ENCODE measurements at places on chromosomes 16 and 17.
A peak's percentile ranks its signal among the peaks of the same experiment; 100 is the strongest.

GRCh38 chr17:64216338-64217248, 46.5 kb downstream of the TEX2 start:
- DNase-seq = no peak

DNA sequence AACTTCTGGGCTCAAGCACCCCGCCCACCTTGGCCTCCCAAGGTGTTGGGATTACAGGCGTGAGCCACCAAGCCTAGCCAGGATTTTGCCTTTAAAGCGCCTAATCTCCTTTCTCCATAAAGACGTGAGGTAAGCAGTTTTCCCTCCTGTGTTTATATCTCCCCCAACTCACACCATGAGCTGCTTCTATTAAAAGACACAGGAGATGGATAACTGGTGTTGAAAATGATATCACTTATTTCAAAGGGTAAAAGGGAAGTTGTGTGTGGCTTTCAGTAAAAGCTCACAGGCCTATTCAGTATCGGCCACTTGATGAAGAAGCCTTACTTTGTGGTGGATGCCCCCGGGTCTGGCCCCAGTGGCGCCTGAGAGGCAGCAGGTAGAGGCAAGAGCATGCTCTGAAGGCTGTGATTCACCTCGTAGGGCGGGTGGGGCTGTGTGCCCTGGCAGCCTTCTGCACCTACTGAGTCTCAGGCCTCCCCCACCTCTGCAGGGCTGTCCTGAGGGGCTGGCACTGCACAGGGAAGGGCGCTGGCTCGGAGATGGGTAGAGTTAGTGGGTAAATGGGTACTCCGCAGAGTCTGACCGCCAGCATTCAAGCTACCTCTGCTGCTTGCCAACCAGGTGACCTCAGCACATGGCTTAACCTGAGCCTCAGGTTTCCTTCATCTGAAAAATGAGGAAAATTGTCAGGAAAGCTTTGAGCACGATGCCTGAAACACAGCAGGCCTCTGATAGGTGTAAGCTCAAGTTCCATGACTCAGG, 146.8 kb downstream of the CLEC16A start:
- no peak for DNase-seq

DNA sequence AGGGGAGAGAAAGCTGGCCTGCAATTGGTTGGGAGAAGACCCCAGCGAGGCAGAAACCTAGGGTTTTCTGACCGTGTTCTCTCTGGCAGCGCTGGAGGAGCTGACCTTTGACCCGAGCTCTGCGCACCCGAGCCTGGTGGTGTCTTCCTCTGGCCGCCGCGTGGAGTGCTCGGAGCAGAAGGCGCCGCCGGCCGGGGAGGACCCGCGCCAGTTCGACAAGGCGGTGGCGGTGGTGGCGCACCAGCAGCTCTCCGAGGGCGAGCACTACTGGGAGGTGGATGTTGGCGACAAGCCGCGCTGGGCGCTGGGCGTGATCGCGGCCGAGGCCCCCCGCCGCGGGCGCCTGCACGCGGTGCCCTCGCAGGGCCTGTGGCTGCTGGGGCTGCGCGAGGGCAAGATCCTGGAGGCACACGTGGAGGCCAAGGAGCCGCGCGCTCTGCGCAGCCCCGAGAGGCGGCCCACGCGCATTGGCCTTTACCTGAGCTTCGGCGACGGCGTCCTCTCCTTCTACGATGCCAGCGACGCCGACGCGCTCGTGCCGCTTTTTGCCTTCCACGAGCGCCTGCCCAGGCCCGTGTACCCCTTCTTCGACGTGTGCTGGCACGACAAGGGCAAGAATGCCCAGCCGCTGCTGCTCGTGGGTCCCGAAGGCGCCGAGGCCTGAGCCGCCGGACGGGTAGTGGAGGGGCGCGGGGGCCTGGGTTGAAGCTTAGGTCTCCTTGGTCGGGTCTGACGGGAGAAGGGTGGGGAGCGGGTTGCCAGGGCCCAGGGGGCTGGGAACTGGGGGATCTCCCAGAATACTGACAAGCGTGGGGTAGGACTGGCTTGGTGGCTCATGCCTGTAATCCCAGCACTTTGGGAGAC, 7.4 kb upstream of the PYDC1 start:
- no peak for DNase-seq

DNA sequence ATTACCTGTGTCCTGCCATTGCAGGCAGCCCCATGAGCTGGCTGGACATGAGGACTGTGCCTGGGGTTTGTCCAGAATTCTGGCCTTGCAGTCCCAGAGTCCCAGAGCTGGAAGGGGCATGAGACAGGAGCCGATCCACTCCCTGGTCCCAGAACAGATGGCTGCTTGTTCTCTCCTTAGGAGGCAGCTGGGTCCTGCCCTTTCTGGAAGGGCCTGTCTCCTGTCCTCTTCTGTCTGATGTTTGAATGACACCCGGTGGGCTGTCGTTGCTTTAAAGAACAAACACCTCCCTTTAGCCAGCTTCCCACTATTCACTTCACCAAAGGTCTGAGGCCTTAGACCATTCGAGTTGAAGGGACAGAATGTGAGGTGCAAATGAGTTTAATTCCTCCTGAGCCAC, 63.8 kb downstream of the RAP1GAP2 start:
- no peak for DNase-seq

GRCh38 chr16:52580488-52580887, 33.5 kb upstream of the TOX3 start:
- no peak for DNase-seq

DNA sequence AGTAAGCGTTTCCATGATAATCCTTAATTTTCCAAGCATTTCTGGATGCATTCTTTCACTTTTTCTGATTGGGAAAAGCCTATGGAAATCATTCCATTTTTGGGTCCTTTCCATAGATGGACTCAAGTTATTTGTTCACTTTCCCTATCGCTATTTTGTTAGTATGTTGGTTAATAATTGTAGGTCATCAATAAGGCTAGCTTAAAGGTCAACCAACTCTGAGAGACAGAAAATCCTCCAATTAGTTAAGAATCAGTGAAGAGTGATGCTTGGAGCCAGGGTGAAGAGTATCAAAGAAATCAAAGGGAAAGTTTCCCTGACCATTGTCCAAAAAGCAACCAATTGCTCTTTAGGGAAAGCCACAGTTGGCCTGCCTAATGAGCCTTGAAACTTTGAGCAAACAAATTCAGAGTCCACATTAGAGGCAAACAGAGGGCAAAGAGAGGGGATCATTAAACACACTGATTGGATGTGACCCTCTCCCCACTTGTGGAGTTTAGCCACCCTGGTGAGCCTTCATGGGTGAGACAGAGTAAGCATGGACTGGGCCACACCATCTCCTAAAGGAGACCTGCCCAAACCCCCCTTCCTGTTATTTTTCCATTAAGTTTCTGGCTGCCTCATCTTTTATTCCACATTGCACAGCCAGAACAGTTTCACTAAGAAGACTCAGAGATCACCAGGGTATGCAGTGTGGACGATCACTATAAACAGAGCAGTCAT, 133.4 kb upstream of the DYNLRB2 start:
- no peak for DNase-seq

DNA sequence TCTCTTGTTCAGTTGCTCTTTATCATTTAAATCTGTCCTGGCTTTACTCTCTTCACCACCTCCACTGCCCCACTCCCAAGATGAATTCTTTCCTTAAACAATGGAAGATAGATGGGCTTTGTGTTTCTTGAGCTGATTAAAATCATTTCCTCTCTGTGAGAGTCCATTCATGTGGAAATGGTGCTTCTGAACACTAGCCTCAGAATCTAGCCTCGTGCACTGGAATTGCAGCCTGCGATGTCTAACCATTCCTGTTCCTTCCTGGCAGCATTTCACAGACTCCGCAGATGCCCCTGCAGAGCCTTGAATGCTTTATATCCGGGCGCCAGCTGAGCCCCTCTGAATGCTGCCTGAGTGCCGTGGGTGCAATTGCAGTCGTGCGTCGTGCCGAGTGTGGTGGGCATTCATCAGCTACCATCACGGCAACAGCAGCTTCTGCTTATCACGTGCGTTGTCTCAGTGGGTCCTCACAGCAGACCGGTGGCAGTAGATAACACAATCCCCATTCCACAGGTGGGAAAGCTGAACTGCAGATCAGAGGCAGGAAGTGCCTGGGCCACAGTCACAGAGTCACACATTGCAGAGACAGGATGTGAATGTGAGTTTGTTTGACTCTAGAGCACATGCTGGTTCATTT, 172.8 kb upstream of the WSCD1 start:
- DNase-seq = no peak

DNA sequence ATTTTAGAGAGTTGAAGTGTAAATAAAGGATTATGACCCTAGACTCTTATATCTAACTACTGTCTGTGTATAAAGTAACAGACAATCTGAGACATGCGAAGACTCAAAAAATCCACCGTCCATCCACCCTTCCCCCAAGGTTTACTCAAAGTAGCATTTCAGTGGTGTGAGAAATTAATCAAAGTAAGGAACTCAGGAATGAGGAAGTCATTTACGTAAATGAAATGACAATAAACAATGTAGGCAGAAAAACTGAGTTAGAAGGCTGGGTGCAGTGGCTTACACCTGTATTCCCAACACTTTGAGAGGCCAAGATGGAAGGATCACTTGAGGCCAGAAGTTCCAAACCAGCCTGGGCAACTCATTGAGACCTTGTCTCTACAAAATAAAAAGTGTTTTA, 19.8 kb upstream of the NTN1 start:
- DNase-seq = no peak

GRCh38 chr17:27339836-27340550, 46.1 kb downstream of the WSB1 start:
- DNase-seq = no peak

- DNase-seq = peak; percentile 17
These were observed 465.9 kb upstream of the ERCC4 start for GRCh38 chr16:13453938-13454553.

GRCh38 chr17:74199306-74200092, 4.0 kb upstream of the RPL38 start:
- peak; percentile 77 for DNase-seq

DNA sequence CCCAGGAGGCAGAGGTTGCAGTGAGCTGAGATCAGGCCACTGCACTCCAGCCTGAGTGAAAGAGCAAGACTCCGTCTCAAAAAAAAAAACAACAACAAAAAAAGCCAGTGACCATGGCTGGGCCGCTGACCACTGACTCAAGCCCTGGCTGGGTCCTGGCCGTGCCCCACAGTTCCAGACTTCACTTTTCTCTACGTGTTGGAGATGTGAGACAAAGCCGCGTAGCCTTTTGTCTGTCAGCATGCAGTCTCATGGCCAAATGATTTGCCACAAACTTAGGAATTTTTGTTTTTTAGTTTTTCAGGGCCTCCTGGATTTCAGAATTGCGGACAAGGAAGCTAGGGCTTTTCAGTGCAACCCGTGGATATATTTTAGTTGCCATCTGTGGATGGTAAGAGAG, 89.3 kb upstream of the CIBAR2 start:
- no peak for DNase-seq

- no peak for DNase-seq
These were observed 70.1 kb downstream of the ABCC1 start for GRCh38 chr16:16019488-16019887.

GRCh38 chr17:16991349-16992009, 19.6 kb upstream of the TNFRSF13B start:
- DNase-seq = peak; percentile 84

DNA sequence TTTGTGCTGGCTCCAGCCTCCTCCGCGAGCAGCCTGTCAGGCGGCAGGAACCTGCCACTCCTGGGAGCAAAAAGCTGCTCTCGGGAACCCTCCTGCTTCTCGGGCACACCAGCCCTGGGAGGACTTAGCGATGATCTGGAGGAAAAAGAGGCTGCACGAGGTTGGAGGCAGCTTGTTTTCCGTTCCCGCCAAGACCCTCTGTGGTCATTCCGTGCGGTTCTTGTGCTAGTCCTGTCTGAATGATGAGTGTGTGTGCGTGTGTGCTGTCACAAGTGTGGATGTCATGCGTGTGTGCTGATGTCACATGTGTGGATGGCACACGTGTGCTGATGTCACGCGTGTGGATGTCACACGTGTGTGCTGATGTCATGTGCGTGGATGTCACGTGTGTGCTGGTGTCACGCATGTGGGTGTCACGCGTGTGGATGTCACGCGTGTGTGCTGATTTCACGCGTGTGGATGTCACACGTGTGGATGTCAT, 150.0 kb downstream of the NPIPB11 start:
- DNase-seq = no peak

DNA sequence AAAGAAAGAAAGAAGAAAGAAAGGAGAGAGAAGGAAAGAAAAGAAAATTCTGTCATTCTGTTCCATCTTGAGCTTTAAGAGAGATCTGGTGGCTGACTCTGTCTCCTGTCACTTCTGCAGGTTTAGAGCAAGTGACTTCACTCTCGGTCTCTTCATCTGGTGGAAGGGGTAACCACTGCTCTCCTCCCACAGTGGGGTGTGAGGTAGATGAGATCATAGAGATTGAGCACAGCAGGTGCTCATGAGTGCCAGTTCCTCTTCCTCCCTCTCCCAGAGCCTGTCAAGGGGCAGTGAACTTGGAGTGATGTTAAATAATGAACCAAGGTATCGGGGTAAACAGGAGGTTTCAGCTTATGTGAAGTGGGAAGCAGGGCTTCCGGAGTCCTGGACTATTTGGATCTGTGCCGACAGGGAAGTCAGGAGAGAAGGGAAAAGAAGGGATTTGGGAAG, 47.7 kb downstream of the BEAN1 start:
- DNase-seq = peak; percentile 32

DNA sequence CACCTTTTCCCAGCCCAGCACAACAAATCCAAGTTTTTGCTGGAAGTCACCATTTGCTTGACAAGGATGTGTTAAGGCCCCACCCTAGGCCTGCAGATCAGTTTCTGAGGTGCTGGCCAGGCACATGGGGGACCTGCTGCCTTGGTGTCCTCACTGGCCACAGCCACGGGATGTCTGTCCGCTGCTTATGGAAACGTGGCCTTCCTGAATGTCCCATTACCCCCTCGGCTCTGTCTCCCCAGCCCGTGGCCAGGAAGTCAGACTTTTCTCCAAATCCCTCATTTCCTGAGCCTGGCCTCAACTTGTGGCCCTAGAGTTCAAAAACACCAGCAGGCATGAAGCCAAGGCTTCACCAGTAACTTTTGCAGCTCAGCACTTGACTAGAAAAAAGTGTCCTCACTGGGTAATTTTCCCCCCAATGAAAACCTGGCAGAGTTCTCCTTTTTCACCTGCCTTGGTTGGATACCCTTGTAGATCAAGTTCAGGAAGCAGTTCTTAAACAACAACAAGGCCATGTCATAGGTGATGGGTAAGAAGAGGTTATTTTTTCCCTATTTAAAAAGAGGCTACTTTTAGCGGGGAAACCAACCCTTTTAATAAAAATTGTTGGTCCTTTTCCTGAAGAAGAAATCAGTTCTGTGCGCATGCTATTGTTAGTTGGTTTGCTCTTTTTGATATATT, 80.8 kb downstream of the SOCS1 start:
- no peak for DNase-seq

- no peak for DNase-seq
These were observed 62.4 kb downstream of the CNGB1 start for GRCh38 chr16:57908409-57908987.

DNA sequence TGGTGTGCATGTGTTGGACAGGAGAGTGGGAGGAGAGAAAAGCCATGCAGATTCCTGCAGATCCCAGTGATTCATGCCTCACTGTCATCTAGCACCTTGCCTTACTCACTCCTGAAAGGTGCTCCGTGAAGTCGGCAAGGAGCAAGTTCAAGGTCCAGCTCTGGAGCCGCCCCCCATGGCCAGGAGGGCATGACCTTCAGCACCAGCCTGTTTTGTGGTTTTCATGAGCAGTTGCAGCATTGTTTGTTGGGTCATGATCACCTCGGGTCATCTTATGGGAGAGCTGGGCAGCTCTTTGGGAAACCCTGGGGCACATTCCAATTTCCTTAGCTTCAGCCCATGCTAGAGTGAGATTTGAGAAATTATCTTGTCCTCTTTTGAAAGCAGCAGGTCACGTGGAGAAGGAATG, 137.5 kb upstream of the IRX3 start:
- DNase-seq = no peak

All from stimulated activated CD4-positive, alpha-beta T cell treated with anti-CD3 and anti-CD28 coated beads, Interleukin-2, amount 100 ng/mL, for 48 hours (primary cell).